ENCODE measurements at places on chromosomes 16 and 17. TPM values are rescaled to one million over a fixed set of nuclear protein-coding genes. Genes with fewer than 3 reads are reported as not detected.

GRCh38 chr17:39357488-39357887, 43.9 kb downstream of the FBXL20 start:
- H3K27me3 ChIP-seq, result no peaks in the 10 kb centered on the region
- DNase-seq, result no peak
- H3K4me3 ChIP-seq, result no peak overlapping the region
- peaks cover 13% of the 10 kb centered on the region for H3K4me1 ChIP-seq

GRCh38 chr17:1124896-1125787, 54.6 kb downstream of the ABR start:
- no peak overlapping the region for H3K27ac ChIP-seq
- no peak for DNase-seq
- H3K27me3 ChIP-seq, result no peaks in the 10 kb centered on the region

Gene JUP
- total RNA-seq, result 0.99 TPM

GRCh38 chr16:77700846-77701245, 21.5 kb upstream of the NUDT7 start:
- H3K27ac ChIP-seq, result no peak overlapping the region
- H3K4me3 ChIP-seq, result no peak overlapping the region
- no peaks in the 10 kb centered on the region for H3K36me3 ChIP-seq
- no peaks in the 10 kb centered on the region for H3K27me3 ChIP-seq
- no peaks in the 10 kb centered on the region for H3K4me1 ChIP-seq

DNA sequence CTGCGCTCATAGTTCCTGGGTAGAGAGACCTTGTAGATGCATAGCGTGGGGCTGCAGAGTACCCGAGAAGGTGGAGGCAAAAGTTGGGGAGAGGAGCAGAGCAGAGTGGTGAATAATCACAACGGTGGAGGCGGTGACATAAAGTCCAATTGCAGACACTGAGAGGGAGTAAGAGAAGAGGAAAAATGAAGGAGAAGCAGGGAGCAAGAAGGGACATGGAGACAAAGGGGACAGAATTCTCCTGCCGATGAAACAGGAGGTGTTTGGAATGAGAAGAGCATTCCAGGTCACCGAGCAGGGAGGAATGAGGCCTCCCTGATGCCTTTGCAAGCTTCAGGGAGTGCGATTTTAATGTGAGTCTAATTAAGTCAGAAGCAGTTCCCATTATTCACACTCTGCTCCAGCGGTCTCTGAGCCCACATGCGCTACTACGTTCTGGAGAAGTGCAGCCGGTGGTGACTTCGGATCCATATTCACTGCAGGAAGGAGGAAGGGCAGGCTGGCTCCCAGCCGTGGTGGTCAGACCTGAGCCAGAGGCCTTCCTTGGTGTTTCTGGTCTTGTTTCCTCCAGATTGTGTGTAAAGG, 108.0 kb upstream of the DNAH9 start:
- no peak overlapping the region for H3K27ac ChIP-seq
- H3K4me3 ChIP-seq, result no peak overlapping the region
- no peaks in the 10 kb centered on the region for H3K36me3 ChIP-seq

Gene MSL1
- total RNA-seq, result 121 TPM

DNA sequence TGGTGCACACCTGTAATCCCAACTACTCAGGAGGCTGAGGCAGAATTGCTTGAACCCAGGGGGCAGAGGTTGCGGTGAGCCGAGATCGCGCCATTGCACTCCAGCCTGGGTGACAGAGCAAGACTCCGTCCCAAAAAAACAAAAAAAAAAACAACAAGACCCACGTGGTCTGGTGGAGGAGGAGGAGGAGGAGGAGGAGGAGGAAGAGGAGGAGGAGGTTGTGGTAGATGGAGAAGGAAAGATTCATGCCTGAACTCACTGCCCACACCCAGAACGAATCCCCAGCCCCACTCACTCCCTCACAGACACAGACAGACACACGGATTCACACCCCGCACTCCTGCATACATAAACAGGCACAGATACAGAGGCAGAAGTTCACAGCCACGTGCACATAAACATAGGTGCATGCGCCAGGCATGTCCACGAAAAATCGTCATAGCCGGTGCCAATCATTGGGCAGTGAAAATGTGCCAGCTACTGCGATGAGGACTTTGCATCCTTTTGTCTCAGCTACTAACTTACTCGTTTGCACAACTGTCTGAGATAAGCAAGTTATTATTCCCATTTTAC, 138.5 kb downstream of the WSCD1 start:
- DNase-seq, result no peak
- no peak overlapping the region for H3K4me3 ChIP-seq
- no peaks in the 10 kb centered on the region for H3K36me3 ChIP-seq
- no peaks in the 10 kb centered on the region for H3K4me1 ChIP-seq

Gene PRSS36
- total RNA-seq, result 0.19 TPM

Gene PRSS22
- total RNA-seq, result 1.1 TPM

Gene PRKCA
- 138 TPM for total RNA-seq

Gene SUPT6H
- 97.8 TPM for total RNA-seq

DNA sequence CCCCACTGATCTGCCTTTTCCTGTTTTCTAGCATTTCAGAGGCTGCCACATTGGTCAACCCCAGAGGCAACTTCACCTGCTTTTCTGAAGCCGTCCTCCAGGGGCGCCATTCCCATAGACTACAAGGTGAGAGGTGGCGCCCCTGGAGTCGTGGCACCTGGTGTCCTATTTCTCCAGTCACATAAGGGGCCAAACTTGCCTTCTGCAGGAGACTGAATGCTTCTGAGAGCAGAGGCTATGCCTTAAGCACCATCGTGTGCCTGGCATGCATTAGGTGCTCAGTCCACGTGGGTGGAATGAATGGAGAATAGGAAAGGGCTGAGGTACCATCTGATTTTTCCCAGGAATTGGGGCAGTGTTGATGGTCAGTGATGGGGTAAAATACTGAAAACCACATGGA, 164.8 kb downstream of the HAPSTR1 start:
- no peak overlapping the region for H3K4me3 ChIP-seq
- H3K27me3 ChIP-seq, result peaks cover 34% of the 10 kb centered on the region
- no peak overlapping the region for H3K27ac ChIP-seq

DNA sequence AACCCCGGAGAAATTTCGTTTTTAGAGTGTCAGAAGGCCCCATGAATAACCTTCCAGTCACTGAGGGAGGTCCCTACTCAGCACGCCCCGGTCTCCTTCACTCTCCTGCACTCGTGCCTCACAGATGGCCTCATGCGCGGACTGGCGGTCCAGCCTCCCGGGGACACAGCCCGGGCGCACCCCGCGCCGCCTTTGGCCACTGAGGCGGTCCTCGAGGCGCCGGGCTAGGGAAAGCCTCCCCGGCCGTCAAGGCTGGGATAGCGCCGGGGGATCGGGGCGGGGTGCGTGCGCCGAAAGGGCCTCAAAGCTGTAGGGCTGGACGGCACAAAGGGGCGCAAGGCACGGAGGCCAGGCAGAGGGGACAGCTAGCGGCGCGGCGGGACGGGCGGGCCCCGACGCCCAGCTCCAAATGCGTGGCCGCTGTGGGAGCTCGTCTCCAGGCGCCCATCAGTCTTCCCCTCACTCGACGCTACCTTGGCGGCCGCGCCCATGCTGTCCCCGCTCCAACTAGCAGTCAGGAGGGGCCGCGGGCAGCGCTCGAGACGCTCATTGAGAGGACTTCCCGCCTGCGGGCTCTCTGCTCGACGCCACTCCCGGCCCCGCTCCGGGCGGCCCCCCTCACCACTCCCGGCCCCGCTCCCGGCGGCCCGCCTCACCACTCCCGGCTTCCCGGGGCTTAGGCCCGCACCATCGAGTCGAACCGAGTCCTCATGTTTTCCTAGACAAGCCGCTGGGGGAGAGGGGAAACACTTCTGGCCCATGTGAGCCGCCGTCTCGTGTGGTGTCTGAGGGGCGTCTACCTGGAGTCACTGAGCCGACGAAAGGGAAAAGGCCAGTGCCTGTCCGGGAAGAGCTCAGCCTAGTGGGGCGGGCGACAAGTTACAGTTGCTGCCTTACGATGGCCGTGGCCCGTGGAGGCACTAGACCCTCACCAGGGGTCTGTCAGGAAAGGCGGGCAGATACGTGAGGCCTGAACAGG, at the start of gene USP6:
Gene USP6, plus strand, starts transcription at position 360 of the 979 bp plus-strand sequence. CDS start 14,336 bp downstream, outside the sequence.
- peaks cover 39% of the 10 kb centered on the region for H3K27me3 ChIP-seq
- peaks cover 13% of the 10 kb centered on the region for H3K4me1 ChIP-seq
- H3K36me3 ChIP-seq, result peaks cover 9% of the 10 kb centered on the region

Gene SLC16A13
- total RNA-seq, result 5.3 TPM

Gene RUNDC3A
- total RNA-seq, result 1.4 TPM

Gene GINS2
- 55.6 TPM for total RNA-seq

- H3K27me3 ChIP-seq, result peaks cover 38% of the 10 kb centered on the region
- H3K36me3 ChIP-seq, result peaks cover 5% of the 10 kb centered on the region
- H3K4me1 ChIP-seq, result peaks cover 33% of the 10 kb centered on the region
- H3K27ac ChIP-seq, result peak overlapping the region; percentile 91
- peak; percentile 57 for DNase-seq
Measured at GRCh38 chr17:55314784-55315491, 50.2 kb downstream of the HLF start.

GRCh38 chr16:12124742-12125141, 148.2 kb downstream of the SNX29 start:
- H3K4me3 ChIP-seq, result no peak overlapping the region
- no peak overlapping the region for H3K27ac ChIP-seq
- H3K36me3 ChIP-seq, result no peaks in the 10 kb centered on the region
- H3K4me1 ChIP-seq, result no peaks in the 10 kb centered on the region
- DNase-seq, result no peak
- H3K27me3 ChIP-seq, result no peaks in the 10 kb centered on the region

Gene FBXO39
- 1.0 TPM for total RNA-seq

DNA sequence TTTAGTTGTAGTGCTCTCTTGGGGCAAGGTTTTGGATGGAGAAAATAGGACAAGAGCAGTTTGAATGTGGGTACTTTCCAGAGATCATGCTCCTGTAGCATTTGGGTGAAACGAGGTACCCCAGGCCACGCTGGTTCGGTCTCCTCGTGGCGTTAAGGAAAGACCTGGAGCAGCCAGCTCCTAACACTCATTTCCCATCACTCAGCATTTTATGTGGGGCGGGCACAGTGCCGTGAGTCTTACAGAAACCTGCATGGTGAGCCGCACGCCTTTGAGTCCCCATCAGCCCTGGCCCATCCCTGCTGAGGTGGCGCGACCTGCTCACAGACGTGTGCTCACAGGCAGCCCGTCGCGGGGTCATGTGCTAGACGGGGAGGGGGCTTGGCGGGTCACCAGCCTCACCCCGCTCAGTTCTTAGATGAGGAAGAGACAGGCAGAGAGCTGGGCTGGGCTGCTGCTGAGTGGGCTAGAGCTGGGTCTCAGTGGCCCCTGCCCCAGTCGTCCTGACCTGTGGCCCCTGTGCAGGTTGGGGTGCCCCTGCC, 37.3 kb downstream of the TBCD start:
- H3K4me3 ChIP-seq, result no peak overlapping the region
- H3K4me1 ChIP-seq, result no peaks in the 10 kb centered on the region
- H3K36me3 ChIP-seq, result peaks cover 5% of the 10 kb centered on the region
- H3K27me3 ChIP-seq, result no peaks in the 10 kb centered on the region
- no peak overlapping the region for H3K27ac ChIP-seq
- no peak for DNase-seq

DNA sequence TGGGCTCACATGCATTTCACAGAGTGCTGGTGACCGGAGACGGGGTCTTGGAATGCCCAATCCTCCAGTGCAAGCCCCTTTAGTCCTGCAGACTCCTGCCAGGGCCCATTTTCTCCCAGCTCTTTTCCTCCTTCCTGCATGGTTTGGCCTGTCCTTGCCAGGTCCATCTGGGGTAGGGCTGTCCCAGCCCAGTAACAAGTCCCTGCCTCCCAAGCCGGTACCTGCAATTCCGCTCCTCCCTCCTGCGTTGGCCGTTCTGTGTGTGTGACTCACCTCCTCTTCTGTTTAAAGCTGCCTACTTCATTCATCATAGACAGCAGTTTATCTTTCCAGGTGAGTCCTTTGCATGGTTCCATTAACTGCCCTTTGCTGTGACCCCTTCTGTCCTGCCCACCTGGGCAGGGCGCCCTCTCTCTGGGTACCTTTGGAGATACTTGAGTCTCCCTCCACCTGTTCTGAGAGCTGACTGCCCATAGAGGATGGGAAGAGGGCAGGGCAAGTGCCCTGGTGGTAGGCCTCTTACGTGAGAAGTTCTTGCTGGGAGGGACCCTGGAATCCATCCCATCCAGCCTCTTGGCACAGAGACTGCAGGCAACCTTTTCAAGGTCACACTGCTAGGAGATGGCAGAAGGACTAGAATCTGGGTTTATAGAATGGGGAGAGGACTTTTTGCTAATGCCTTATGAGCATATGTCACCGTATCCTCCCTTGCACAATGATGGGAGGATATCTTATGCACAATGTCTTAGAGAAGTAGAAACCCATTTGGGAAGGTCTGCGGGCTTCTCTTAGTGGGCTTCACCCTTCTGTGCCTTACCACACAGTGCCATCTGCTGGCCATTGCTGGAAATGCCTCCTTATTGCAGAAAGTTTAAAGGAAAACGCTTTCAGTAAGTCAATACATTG, 29.7 kb upstream of the LGALS9 start:
- no peak overlapping the region for H3K4me3 ChIP-seq
- H3K27me3 ChIP-seq, result no peaks in the 10 kb centered on the region
- DNase-seq, result peak; percentile 80
- peaks cover 33% of the 10 kb centered on the region for H3K4me1 ChIP-seq
- H3K36me3 ChIP-seq, result peaks cover 7% of the 10 kb centered on the region
